Stimulated activated CD4-positive, alpha-beta T cell treated with anti-CD3 and anti-CD28 coated beads, Interleukin-2, amount 100 ng/mL, for 24 hours (primary cell): ENCODE measurements at places on chromosomes 16 and 17.

DNA sequence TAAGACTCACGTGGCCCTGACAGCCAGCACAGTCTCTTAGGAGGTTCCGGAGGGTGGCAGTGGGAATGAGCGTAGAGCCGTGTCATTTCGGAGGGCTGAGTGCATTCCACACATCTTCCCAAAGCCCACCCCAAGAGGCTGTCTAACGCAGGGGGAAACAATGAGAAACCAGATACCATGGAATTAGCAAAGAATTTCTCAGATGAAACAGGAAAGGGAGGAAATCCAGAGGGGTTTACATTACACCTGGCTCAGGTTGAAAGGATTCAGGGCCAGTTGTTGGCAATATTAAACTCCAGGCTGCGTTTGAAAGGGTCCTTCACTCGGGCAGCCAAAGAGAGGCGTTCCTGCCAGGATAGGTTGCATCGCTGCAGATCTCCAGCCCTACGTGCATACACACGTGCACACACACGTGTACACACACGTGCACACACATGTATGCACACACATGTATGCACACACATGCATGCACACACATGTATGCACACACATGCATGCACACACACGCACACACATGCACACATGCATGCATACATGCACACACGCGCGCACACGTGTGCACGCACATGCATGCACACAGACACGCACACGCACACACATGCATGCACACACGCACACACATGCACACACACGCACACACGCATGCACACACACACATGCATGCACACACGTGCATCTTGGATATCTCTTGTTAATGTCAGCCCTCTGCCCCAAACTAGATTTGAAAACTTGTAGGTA lies 12.2 kb downstream of the CBX4 start:
- no peak for DNase-seq

DNA sequence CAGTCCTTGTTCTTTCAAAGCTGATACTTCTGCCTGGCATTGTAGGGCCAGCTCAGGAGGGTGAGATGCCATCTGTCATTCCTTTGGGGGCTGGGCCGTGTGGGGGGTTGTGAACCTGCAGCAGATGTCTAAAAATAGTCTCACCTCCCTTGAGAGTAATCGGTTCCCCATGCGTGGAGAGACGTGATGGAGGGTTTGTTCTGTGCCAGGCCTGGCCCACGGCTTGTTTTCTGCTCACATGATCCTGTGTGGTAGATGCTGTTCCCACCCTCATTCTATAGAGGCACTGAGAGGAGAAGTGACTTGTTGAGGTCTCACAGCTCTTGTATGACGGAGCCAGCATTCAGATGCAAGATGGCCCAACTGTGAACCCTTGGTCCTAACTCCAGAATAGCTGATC lies 4.6 kb downstream of the IRF8 start:
- DNase-seq: no peak

DNA sequence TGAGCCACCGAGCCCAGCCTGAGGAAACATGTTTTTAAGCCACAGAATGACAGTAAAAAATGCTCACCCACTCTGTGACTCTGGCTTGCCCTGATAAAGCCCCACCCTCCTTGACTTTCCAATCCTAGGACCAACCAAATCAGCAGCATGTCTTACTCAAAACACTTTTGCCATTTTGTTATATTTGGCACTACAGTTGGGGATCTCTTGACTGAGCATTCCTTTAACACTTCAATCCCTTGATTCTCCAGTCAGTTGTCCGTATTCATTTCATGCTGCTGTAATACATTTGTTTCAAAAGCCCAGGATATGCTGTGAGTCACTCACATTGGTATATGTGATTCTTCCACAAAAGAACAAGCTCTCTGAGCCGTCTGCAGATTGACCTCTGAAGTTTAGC lies 8.2 kb downstream of the MYH3 start:
- DNase-seq: no peak

- peak; percentile 30 for DNase-seq
These were observed 11.9 kb upstream of the COL1A1 start for GRCh38 chr17:50213026-50214022.

DNA sequence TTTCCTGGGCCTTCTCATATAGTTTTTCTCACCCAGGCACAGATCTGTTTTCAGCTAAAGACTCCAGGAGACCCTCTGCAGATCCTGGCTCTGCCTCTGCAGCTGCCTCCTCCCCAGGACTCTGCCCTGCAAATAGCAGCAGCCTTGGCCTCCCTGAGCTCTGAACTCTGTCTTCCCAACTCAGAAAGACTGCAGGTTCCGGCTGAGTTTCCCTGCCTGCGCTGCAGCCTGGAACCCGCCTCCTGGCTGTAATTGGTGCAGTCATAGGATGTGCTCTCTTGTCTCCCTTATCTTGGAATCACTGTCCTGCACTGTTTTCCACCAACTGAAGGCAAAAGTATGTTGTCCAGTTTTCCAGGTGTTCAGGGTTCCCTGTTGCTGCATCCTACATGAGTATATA lies 14.3 kb upstream of the DNASE1 start:
- DNase-seq: no peak
